ENCODE measurements at places on chromosomes 1 and 21. TPM values are rescaled to one million over a fixed set of nuclear protein-coding genes. Genes with fewer than 3 reads are reported as not detected.

GRCh38 chr1:44934791-44935190 lies 51.6 kb downstream of the EIF2B3 start:
- no peaks in the 10 kb centered on the region for H3K36me3 ChIP-seq
- H3K27ac ChIP-seq = no peak overlapping the region
- no peaks in the 10 kb centered on the region for H3K4me1 ChIP-seq
- H3K27me3 ChIP-seq = no peaks in the 10 kb centered on the region

GRCh38 chr1:22606161-22606560 lies 30.3 kb upstream of the C1QA start:
- H3K36me3 ChIP-seq = no peaks in the 10 kb centered on the region
- H3K4me3 ChIP-seq = no peak overlapping the region
- no peaks in the 10 kb centered on the region for H3K4me1 ChIP-seq
- H3K27me3 ChIP-seq = no peaks in the 10 kb centered on the region
- H3K27ac ChIP-seq = no peak overlapping the region
- DNase-seq = no peak

DNA sequence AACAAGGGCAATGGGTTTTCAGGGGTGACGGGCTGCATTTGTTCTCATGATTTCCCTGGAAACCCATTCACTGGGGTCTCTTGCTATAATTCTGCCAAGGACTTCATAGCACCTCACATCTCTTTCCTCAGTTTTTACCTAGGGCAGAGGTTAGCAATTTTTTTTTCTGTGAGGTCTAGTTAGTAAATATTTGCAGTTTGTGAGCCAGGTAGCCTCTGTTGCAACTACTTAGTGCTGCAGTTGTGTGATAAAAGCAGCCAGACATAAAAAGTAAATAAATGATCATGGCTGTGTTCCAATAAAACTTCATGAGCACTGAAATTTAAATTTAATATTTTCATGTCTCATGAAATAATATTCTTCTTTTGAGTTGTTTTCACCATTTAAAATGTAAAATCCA lies 37.7 kb downstream of the IFI44 start:
- H3K27me3 ChIP-seq = no peaks in the 10 kb centered on the region
- H3K4me1 ChIP-seq = no peaks in the 10 kb centered on the region
- no peaks in the 10 kb centered on the region for H3K36me3 ChIP-seq
- DNase-seq = no peak

- H3K4me1 ChIP-seq = no peaks in the 10 kb centered on the region
- no peak overlapping the region for H3K27ac ChIP-seq
- H3K36me3 ChIP-seq = no peaks in the 10 kb centered on the region
- H3K27me3 ChIP-seq = no peaks in the 10 kb centered on the region
- DNase-seq = no peak
- no peak overlapping the region for H3K4me3 ChIP-seq
These were observed 96.0 kb downstream of the NOS1AP start for GRCh38 chr1:162165528-162165927.

Gene RHD
- not detected for total RNA-seq

Gene MEAF6
- total RNA-seq = 103 TPM

GRCh38 chr1:222522105-222522915 lies 25.6 kb downstream of the HHIPL2 start:
- H3K27me3 ChIP-seq = no peaks in the 10 kb centered on the region
- H3K4me3 ChIP-seq = no peak overlapping the region
- H3K27ac ChIP-seq = no peak overlapping the region

Gene KPRP
- total RNA-seq = not detected

DNA sequence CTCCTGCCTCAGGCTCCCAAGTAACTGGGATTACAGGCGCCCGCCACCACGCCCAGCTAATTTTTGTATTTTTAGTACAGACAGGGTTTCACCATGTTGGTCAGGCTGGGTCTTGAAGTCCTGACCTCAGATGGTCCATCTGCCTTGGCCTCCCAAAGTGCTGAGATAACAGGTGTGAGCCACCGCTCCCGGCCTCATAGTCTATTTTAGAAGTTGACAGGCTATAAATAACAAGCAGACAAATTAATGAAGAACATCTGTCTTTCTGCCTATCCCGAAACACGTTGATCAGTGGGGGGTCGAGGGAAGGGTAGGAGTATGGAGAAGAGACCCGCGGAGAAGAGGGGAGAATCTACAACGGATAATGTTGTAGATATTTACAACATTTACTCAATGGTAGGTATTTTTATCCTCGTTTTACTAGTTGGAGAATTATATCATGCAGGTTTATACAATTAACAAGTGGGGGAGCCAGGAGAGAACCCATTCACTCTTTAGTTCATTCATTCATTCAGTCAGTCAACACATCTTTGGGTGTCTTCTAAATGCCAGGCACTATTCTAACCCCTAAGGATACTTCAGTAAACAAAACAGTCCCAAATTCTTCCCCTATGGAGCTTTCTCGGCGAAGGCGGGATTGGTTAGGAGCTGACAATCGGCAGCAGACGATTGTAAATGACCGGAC lies 497 bp upstream of the IFNAR2 start:
- peak overlapping the region; percentile 98 for H3K27ac ChIP-seq
- no peaks in the 10 kb centered on the region for H3K36me3 ChIP-seq
- no peaks in the 10 kb centered on the region for H3K27me3 ChIP-seq
- H3K4me1 ChIP-seq = peaks cover 34% of the 10 kb centered on the region
- H3K4me3 ChIP-seq = peak overlapping the region; percentile 93

Gene CCDC190
- 0.89 TPM for total RNA-seq

- H3K36me3 ChIP-seq = no peaks in the 10 kb centered on the region
- DNase-seq = no peak
- no peak overlapping the region for H3K27ac ChIP-seq
- no peaks in the 10 kb centered on the region for H3K4me1 ChIP-seq
- H3K27me3 ChIP-seq = no peaks in the 10 kb centered on the region
These were observed 66.1 kb upstream of the FAM3B start for GRCh38 chr21:41250519-41250918.
